ENCODE measurements at places on chromosomes 11 and 22.

- H3K27ac ChIP-seq = peak overlapping the region; percentile 27
- peaks cover 16% of the 10 kb centered on the region for H3K4me1 ChIP-seq
- no peak for DNase-seq
- no peak overlapping the region for H3K4me3 ChIP-seq
Measured at GRCh38 chr22:46660604-46661201, 40.5 kb downstream of the GRAMD4 start.

GRCh38 chr11:12001186-12001585 lies 7.2 kb downstream of the DKK3 start:
- no peaks in the 10 kb centered on the region for H3K4me1 ChIP-seq
- peaks cover 1% of the 10 kb centered on the region for H3K27me3 ChIP-seq
- H3K4me3 ChIP-seq = no peak overlapping the region
- no peak overlapping the region for H3K27ac ChIP-seq
- no peak for DNase-seq
- peaks cover 5% of the 10 kb centered on the region for H3K36me3 ChIP-seq

GRCh38 chr11:126893796-126894195 lies 106.8 kb downstream of the KIRREL3 start:
- H3K4me1 ChIP-seq = peaks cover 10% of the 10 kb centered on the region
- H3K27me3 ChIP-seq = peaks cover 10% of the 10 kb centered on the region
- H3K36me3 ChIP-seq = no peaks in the 10 kb centered on the region
- H3K27ac ChIP-seq = no peak overlapping the region
- no peak overlapping the region for H3K4me3 ChIP-seq

DNA sequence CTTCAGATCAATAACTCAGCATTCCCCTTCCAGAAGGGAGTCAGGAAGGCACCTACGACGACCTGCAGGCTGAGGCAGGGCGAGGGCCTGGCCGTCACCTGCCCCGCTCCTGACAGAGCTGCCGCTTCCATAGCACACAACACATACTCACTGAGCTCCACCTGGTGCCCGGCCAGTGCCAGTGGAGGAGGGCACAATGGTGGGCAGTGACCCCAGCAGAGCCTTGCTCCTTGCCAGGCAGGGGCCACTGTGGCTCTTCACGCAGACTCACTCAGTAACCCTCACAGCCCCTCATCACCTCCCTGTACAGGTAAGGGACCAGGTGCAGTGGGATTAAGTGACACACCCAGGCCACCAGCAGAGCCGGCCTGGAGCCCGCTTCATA lies 24.6 kb downstream of the LRFN4 start:
- no peak overlapping the region for H3K27ac ChIP-seq
- H3K36me3 ChIP-seq = no peaks in the 10 kb centered on the region
- peaks cover 59% of the 10 kb centered on the region for H3K4me1 ChIP-seq
- no peak for DNase-seq

DNA sequence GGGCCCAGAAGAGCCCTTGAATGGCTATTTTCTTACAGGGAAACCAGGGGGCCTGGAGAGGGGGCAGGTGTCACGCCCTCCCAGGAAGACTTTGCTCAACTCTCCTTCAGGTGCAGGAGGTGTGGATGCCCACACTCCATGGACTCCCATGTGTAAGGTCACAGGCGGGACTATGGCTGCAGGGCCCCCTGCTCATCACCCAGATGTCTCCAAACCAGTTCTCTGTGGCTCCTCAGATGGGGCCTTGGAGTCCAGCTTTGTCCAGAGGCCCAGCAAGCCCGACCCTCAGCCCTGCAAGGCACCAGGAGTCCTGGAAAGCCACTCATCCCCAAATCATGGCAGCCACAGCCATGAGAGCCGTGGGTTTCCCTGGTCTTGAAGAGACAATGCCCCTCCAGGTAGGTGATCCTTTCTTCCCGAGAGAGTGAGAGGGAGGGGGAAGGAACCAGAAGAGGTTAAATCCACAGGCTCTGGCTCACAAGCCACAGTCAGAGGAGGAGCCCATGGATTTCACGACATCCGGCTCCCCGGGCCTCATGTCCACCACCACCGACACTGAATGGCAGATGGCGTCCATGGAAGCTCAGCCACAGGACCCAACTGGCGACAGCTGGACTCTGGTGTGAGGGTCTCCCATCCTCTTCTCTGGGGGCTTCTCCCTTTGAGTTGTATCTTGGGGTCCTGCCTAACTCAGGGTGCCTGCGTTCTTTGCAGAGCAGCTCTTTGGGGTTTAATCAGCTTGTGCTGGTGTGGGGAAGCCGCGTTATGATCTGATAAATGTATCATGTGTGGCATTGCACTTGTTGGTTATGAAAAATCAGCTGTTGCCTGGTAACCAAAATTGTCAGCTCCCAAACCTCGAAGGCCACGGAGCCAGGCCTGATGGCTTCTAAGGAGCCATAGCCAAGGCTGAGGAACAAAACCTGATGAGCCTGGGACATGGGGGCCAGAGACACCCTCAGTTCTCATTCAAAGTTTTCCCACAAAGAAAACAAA lies 620.4 kb downstream of the BRD1 start:
- H3K27ac ChIP-seq = no peak overlapping the region
- peak; percentile 10 for DNase-seq
- no peaks in the 10 kb centered on the region for H3K36me3 ChIP-seq
